ENCODE measurements at places on chromosomes 5 and 9.

GRCh38 chr9:37555786-37556185, 20.4 kb downstream of the FBXO10 start:
- no peak overlapping the region for H3K27ac ChIP-seq
- H3K4me1 ChIP-seq = no peaks in the 10 kb centered on the region
- no peak overlapping the region for H3K4me3 ChIP-seq
- peaks cover 9% of the 10 kb centered on the region for H3K36me3 ChIP-seq
- DNase-seq = no peak

DNA sequence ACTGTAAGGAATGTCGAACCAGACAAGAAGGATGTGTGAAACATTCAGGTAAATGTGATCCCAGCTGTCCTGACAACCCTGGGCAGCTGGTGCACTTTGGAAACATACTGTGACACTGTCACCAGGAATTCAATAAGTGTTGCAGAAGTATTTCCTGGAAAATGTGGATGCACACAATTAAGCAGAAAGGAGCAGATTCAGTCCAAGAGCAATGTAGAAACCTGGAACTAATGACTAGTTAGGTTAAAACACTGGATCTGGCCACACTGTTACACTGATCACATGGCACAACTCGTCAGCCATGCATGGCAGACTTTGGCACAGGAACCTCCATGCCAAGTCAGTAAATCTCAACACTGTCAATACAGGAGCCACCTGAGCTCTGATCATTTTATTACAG, 109.0 kb downstream of the FAM174A start:
- no peaks in the 10 kb centered on the region for H3K36me3 ChIP-seq
- no peaks in the 10 kb centered on the region for H3K27me3 ChIP-seq
- peaks cover 10% of the 10 kb centered on the region for H3K4me1 ChIP-seq

GRCh38 chr9:78567693-78568092, 270.8 kb downstream of the PSAT1 start:
- H3K36me3 ChIP-seq = no peaks in the 10 kb centered on the region
- no peaks in the 10 kb centered on the region for H3K4me1 ChIP-seq
- DNase-seq = no peak
- H3K27ac ChIP-seq = no peak overlapping the region
- no peaks in the 10 kb centered on the region for H3K27me3 ChIP-seq

DNA sequence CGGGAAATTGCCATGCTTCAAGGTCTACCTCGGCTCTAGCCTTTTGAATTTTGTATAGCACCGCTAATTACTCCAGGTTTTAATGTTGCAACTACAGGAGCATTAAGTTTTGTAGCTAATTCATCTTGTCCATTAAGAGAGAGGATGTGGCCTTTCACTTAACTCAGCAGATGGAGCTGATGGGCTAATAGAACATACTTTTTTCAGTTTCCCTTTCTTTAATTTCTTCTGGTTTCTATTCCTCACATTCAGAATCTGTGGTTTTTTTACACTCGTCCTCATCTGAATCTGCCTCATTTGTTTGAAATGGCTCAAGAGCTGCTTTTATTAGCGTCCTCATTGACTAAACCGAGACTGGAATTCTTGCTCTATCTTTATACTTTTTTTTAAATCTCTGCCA, 2085.7 kb upstream of the C9orf72 start:
- H3K4me1 ChIP-seq = no peaks in the 10 kb centered on the region
- no peaks in the 10 kb centered on the region for H3K36me3 ChIP-seq
- no peak for DNase-seq
- no peak overlapping the region for H3K4me3 ChIP-seq

- no peak overlapping the region for H3K27ac ChIP-seq
- DNase-seq = no peak
- H3K36me3 ChIP-seq = no peaks in the 10 kb centered on the region
- H3K4me3 ChIP-seq = no peak overlapping the region
- no peaks in the 10 kb centered on the region for H3K4me1 ChIP-seq
These were observed 73.1 kb downstream of the COMMD10 start for GRCh38 chr5:116157902-116158301.

- no peaks in the 10 kb centered on the region for H3K27me3 ChIP-seq
- no peak overlapping the region for H3K27ac ChIP-seq
- no peak overlapping the region for H3K4me3 ChIP-seq
- H3K36me3 ChIP-seq = no peaks in the 10 kb centered on the region
- peak; percentile 32 for DNase-seq
These were observed 314.1 kb downstream of the PRELID2 start for GRCh38 chr5:145521066-145521465.

DNA sequence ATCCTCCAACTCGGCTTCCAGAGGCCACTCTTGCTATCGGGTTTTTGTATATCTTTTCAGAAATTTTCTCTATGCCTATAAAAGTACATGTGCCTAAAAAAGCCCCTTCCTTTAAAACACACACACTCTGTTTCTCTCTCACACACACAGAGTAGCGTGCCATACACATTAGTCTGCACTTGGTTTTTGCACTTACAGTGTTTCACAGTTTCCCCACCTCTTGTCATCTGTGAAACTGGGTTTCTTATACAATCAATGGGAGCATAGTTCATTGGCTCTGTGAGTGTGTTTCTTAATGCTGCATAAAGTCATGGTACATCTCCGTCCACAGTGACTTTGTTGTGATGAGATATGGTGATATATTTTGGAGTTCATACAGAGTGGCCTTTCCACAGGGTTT, 664 bp upstream of the IGFBPL1 start:
- DNase-seq = no peak
- no peak overlapping the region for H3K27ac ChIP-seq
- H3K4me1 ChIP-seq = peaks cover 20% of the 10 kb centered on the region
- H3K36me3 ChIP-seq = peaks cover 11% of the 10 kb centered on the region
- no peaks in the 10 kb centered on the region for H3K27me3 ChIP-seq
- H3K4me3 ChIP-seq = no peak overlapping the region

DNA sequence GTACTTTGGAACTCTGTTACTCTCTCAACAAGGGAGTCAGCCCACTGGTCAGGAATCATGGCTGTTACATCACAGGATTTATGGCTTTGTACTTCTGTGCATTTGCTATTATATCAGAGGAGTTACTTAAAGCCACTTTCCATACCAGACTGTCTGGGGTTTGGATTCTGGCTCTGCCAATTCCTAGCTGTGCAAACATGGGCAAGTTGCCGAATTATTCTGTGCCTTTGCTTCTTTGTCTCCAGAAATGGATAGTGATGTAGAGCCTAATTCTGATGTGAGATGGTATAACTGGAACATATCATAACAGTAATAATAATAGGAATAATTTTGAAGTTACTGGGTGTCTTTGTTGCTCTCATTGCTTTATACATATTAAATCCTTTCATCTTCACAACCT, 1047.3 kb upstream of the SEMA6A start:
- DNase-seq = no peak
- H3K27me3 ChIP-seq = no peaks in the 10 kb centered on the region
- H3K4me1 ChIP-seq = peaks cover 16% of the 10 kb centered on the region
- no peaks in the 10 kb centered on the region for H3K36me3 ChIP-seq

DNA sequence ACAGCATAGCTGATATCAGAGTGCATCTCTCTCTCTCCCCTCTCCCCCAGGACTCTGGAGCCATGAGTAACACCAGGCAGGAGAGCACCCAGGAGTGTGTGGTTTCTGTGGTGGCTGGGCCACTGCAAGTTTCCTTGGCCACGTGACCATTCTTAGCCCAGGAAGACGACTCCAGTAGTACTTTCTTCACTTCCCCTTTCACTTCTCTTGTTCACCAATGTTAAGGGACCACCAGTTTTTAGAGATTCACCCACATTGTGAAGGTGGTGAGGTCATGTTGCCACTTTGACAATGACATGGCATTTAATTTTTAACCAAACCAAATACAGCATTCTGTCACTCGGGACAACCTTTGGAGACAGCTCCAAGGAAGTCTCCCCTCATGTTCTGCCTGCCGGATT, 17.9 kb upstream of the DAPK1 start:
- no peak for DNase-seq
- H3K27ac ChIP-seq = no peak overlapping the region
- H3K4me1 ChIP-seq = no peaks in the 10 kb centered on the region
- H3K4me3 ChIP-seq = no peak overlapping the region

DNA sequence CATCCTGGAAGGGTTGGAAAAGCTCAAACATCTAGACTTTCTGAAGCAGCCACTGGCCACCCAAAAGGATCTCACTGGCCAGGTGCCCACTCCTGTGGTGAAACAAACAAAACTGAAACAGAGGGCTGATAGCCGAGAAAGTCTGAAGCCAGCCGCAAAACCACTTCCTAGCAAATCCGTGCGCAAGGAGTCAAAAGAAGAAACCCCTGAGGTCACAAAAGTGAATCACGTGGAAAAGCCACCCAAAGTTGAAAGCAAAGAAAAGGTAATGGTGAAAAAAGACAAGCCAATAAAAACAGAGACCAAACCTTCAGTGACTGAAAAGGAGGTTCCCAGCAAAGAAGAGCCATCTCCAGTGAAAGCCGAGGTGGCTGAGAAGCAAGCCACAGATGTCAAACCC, 87.6 kb downstream of the MAP1B start:
- no peak for DNase-seq
- H3K27ac ChIP-seq = no peak overlapping the region
- H3K4me1 ChIP-seq = no peaks in the 10 kb centered on the region
- H3K4me3 ChIP-seq = no peak overlapping the region
- peaks cover 64% of the 10 kb centered on the region for H3K36me3 ChIP-seq

DNA sequence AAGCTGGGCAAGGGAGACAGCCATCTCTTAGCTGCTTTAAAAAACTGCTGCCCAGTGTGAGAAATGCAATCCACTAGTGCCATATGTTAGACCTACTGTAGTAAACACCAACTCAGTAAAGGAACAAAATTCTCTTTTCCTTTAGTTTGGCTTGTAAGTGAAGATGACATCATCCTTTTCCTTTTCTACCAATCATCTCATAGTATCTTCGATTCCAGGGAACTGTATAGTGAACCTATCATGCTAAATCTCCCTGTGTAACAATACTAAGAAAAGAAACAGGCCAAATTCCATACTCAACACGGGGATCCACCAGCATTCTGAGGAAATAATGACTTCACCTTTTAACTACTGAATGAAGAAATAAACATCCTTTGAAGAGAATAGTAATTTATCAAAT, 100.1 kb downstream of the RAPGEF6 start:
- H3K4me3 ChIP-seq = no peak overlapping the region
- no peak overlapping the region for H3K27ac ChIP-seq
- H3K27me3 ChIP-seq = no peaks in the 10 kb centered on the region
- H3K36me3 ChIP-seq = no peaks in the 10 kb centered on the region

- DNase-seq = no peak
- no peak overlapping the region for H3K4me3 ChIP-seq
- no peaks in the 10 kb centered on the region for H3K4me1 ChIP-seq
- H3K27me3 ChIP-seq = peaks cover 4% of the 10 kb centered on the region
These were observed 227.3 kb upstream of the ITGA1 start for GRCh38 chr5:52560366-52560765.

- no peaks in the 10 kb centered on the region for H3K27me3 ChIP-seq
- no peaks in the 10 kb centered on the region for H3K36me3 ChIP-seq
- H3K27ac ChIP-seq = no peak overlapping the region
These were observed 204.0 kb downstream of the FSTL4 start for GRCh38 chr5:133408322-133408721.

DNA sequence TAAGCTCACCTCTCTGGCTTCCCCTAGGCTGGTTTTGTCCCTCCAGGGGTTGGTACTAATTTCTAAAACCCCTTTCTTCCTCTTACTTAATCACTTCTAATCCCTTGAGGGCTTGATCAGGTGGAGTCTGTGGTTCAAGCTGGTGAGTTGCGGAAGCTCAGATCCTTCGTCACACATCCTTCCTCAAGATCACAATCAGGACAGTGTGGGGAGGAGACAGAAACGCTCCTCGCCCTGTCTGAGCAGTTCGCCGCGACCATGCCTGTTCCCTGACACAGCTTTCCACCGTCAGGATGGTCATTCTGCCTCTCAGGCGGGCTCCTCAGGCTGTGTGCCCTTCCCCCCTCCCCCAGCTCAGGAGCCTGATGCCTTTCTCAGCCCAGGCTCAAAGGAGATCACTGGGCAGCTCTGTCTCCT, 24.3 kb downstream of the CPLX2 start:
- no peak overlapping the region for H3K4me3 ChIP-seq
- no peak for DNase-seq
- peaks cover 17% of the 10 kb centered on the region for H3K4me1 ChIP-seq
- no peaks in the 10 kb centered on the region for H3K36me3 ChIP-seq
- no peaks in the 10 kb centered on the region for H3K27me3 ChIP-seq
- peak overlapping the region; percentile 17 for H3K27ac ChIP-seq

GRCh38 chr5:80479713-80480112, 8.2 kb upstream of the FAM151B start:
- H3K4me1 ChIP-seq = no peaks in the 10 kb centered on the region
- H3K4me3 ChIP-seq = no peak overlapping the region
- no peaks in the 10 kb centered on the region for H3K27me3 ChIP-seq
- H3K36me3 ChIP-seq = peaks cover 3% of the 10 kb centered on the region
- H3K27ac ChIP-seq = no peak overlapping the region

DNA sequence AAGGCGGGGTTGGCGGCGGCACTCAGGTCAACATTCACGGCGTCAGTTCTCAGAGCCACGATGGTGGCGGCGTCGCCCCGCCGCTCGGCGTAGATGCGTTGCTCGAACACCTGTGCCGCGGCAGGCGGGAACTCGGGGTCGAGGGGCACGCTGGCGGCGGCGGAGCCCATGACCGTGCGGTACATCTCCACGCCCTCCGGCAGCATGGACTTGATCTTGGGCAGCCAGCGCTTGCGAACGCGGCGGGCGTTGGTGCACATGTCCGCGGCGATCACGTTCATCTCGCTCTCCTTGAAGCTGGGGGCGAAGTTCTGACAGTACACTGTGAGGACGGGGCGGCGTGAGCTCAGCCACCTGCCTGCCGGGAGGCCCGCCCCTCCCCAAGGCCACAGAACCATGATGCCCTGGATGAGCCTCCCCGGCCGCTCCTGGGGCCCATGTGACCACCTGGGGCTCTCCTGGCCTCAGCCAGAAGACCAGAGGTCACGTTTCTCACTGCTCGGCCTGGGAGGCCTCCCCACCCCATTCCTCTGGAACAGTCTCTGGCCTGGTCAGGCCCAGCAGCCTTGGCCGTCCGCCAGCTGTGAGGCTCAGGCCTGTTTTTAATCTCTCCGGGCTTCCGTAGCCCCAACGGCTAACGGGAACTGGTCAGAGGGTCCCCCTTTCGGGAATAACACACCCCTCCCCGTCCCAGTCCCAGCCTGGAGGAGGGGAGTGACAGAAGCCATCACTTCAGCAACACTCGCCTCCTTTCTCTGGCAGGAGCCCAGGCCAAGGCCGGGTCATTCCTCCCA, 50.7 kb upstream of the UBAC1 start:
- peaks cover 37% of the 10 kb centered on the region for H3K4me1 ChIP-seq
- no peaks in the 10 kb centered on the region for H3K27me3 ChIP-seq
- H3K36me3 ChIP-seq = peaks cover 4% of the 10 kb centered on the region
- H3K27ac ChIP-seq = no peak overlapping the region
- no peak overlapping the region for H3K4me3 ChIP-seq

All from neuronal stem cell (in vitro differentiated cells).